Stimulated activated CD8-positive, alpha-beta memory T cell treated with anti-CD3 and anti-CD28 coated beads, Interleukin-4, amount 100 ng/mL, for 4 hours (primary cell): ENCODE measurements at places on chromosomes 1 and 21.

DNA sequence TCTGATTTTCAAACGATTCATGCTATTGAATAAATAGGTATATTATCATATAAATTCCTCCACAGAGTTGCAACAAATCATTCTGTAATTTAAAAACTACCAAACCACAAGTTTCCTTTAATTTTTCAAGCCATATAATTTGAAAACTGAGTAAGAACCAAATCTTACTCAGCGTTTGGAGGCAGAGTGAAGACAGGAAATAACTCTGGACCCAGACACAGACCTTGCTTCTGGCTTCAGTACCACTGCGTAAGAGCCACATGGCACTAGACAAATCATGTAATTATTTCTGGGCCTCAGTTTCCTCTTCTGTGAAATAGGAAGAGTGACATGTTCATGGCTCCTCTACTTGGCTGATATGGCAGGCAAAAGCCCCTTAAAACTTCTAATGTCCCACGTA is 82.4 kb downstream of the SMYD2 start:
- DNase-seq, result no peak

- DNase-seq, result no peak
Measured at GRCh38 chr1:174764191-174764590, 235.6 kb upstream of the CACYBP start.

- DNase-seq, result no peak
Measured at GRCh38 chr1:223349241-223349640, 14.7 kb downstream of the SUSD4 start.

DNA sequence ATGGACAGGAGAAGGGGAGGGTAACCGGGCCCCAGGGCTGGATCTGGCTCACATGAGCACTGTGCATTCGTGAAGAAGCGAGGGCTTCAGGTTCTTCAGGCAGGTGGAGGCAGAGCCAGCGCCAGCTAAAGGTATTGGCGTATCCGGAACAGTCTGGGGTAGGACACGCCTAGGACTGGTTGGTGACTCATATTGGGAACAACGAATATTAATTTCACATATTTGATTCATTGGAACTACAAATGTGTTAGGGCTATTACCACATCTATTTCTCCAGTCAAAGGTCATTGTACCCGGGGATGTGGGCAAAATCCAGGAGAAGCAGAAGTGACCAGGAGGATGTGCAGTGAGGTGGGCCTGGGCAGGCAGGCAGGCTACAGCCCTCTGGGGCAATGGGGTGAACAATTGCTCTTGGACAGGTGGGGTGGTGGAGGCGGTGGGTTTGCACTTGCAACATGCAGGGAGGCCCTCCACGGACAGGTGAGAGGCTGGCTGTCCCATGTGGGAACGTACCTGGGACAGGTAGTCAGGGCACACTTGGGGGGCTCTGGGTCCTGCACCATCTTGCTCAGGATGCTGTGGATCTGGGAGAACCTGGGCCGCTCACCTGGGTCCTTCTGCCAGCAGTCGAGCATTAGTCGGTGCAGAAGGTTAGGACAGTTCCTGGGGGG is 26.7 kb downstream of the CDCA8 start:
- no peak for DNase-seq

DNA sequence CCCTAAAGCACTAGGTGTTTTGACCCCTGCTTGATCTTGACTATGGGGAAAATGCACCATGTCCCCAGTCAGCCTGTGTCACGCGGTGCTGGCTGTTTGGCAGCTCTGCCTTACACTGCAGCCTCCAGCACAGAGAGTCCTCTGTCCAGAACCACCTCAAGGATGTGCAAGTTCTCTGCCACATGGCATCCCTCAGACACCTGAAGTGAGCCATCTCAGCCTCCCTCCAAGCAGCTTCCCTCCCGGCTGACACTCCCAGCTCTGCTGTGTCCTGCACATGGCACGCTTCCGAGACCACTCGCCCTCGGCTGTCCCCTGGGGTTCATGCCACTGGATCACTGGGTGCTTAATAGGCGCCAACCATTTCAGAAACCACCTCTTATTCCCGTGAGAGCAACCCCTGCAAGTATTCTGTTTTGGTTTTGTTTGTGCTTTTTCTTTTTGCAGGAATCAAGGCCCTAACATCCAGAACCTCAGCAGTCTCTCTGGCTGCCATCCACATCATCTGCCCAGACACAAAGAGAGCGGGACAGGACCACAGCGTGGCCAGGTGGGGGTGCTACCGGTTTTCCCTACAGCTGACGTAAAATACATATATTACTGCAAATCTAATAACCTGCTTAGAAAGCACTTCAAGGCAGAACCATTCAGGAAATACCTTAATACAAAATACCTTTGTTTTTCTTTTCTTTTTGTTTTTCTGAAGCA is 45.7 kb downstream of the CAPZB start:
- no peak for DNase-seq

GRCh38 chr1:39269791-39270342 is 65.4 kb downstream of the MACF1 start:
- DNase-seq, result no peak

- no peak for DNase-seq
Measured at GRCh38 chr1:193909406-193910082, 723.1 kb upstream of the B3GALT2 start.

DNA sequence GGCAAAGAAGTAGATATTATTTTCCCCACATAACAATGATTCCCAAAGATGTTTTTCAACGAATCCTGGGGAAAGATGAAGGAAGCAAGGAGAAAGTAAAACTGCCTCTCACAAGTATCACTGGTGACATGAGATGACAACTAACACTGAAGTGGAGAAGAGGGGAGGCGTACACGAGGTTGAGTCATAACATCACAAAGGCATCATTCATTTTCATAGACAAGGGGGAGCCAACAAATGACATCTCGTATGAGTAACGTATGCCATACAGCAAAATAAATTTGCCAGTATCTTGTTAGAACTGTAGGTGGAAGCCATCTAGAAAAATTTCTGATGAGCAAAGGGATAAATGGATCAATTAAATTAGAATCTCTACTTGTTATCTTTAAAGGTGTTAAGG is 56.6 kb downstream of the ATP1B1 start:
- no peak for DNase-seq

DNA sequence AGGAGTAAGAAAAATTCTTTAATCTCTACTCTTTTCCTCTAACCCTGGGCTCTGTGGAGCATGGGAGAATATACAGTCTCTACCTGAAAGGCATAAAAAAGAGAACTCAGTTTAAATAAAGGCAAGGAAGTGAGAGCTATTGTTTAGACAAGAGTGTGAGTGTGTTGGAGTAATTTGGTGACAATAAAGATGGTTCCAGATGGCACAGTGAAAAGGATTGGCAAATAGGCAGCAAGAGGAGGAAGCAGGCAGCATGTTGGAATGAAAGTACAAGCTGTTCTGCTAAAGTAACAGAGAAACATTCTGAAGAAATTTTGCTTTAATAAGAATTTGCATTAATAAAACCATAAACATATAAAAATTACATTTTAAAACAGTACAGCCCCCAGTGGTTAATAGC is 163.4 kb downstream of the DNM3 start:
- DNase-seq, result no peak

- DNase-seq, result no peak
Measured at GRCh38 chr1:178609015-178609414, 96.1 kb downstream of the TEX35 start.

- DNase-seq, result no peak
Measured at GRCh38 chr1:58574816-58575215, 2.2 kb downstream of the TACSTD2 start.

DNA sequence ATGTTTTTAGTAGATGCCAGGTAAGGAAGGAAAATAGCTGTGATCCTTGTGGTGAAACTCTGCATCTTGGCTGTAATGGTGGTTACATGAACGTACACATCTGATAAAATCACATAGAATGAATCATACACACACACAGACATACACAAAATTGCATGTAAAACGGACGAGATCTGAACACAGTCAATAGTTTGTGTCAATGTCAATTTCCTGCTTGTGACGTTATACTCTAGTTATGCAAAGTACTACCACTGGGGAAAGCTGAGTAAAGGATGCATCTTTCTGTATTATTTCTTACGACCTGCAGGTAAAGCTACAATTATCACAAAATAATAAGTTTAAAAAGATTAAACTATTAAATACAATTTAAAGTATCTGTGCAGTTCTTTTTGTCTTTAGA is 493.7 kb upstream of the ZP4 start:
- no peak for DNase-seq

DNA sequence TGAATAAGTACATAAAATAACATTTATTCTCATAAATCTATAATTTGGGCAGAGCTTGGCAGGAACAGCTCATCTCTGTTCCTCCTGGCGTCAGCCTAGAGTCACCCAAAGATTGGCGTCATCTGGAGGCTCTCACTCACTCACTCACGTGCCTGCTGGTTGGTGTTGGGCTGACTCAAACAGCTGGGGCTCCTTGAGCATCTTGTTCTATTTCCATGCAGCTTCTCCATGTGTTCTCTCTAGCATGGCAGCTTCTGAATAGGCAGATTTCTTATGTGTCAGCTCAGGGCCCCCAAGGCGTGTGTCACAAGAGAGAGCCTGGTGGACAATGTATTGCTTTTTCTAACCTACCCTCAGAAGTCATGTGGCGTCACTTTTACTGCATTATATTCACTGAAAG is 70.6 kb upstream of the RAB3GAP2 start:
- DNase-seq, result no peak

- DNase-seq, result no peak
Measured at GRCh38 chr1:26946270-26946669, 14.0 kb downstream of the KDF1 start.

- no peak for DNase-seq
Measured at GRCh38 chr1:978069-978834, 3.6 kb downstream of the PERM1 start.

- no peak for DNase-seq
Measured at GRCh38 chr1:108657356-108658080, 3.4 kb downstream of the HENMT1 start.

DNA sequence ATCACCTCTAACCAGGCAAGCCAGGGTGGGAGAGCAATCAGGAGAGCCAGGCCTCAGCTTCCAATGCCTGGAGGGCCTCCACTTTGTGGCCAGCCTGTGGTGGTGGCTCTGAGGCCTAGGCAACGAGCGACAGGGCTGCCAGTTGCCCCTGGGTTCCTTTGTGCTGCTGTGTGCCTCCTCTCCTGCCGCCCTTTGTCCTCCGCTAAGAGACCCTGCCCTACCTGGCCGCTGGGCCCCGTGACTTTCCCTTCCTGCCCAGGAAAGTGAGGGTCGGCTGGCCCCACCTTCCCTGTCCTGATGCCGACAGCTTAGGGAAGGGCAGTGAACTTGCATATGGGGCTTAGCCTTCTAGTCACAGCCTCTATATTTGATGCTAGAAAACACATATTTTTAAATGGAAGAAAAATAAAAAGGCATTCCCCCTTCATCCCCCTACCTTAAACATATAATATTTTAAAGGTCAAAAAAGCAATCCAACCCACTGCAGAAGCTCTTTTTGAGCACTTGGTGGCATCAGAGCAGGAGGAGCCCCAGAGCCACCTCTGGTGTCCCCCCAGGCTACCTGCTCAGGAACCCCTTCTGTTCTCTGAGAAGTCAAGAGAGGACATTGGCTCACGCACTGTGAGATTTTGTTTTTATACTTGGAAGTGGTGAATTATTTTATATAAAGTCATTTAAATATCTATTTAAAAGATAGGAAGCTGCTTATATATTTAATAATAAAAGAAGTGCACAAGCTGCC is 19.8 kb downstream of the CSF1 start:
- DNase-seq, result no peak

- no peak for DNase-seq
Measured at GRCh38 chr1:23273450-23274133, 56.3 kb upstream of the HTR1D start.

DNA sequence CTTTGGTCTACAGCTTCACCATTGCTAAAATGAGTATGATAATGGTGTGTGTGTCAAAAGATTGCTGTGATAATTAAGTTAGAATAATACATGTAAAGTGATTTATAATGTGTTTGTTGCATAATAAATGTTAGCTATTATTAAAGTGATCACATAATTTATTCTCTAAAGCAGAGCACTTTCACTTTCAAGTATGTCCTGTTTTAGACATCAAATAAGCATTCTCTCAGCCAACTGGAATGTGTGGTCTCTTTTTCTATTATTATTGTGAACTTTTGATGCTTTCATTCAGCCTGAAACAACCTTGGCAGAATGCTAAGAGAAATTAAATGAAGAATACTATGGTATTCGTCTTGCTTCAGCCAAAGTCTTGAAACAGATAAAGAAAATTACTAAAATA is 102.8 kb upstream of the COL11A1 start:
- no peak for DNase-seq

GRCh38 chr1:3910049-3910731 is 10.1 kb upstream of the C1orf174 start:
- no peak for DNase-seq

DNA sequence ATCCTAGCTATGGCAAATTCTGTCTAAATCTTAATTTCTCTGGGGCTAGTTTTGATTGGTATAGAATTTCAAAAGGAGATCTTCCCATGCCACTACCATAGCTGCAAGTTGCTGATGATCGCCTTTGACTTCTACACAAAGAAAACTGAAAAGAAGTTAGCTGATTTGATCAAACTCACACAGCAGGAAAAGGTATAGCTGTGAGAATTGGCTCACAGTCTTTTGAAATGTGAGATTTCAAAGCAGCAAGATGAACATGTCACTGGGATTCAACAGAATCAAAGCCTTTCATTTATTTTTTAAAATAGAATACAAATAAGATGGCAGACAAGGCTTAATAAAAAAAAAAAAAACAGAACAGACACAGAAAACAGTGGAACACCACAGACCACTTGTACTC is 7.5 kb upstream of the RGS1 start:
- no peak for DNase-seq

- DNase-seq, result no peak
Measured at GRCh38 chr1:94962409-94963265, 35.7 kb upstream of the CNN3 start.

DNA sequence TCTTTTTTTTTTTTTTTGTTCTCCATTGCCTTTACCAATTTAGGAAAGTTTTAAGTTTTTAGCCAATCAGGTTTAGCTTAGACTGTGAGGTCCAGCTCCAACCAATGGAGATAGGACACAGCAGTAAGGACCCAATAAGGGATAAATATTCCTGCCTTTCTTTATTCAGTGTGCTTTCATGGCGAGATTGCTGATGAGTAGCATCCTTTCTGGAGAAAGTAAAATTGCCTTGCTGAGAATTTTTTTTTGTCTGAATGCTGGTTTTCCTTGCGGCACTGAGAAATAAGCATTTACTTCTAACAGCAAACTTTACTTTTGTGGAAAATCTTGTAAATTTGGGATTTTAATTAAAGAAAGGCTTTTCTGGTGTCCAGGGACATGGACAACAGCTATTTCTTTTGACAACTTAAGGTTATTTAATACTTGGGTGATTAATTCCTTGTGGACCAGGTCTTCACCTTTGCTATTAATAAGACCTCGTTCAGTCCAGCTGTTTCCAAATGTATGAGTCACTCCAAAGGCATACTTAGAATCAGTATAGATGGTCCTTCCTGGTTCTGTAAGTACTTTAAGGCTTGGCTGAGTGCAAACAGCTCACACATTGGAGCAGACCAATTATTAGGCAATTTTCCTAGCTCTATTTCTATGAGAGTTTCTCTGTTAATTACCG is 54.1 kb downstream of the SERINC2 start:
- no peak for DNase-seq

- DNase-seq, result no peak
Measured at GRCh38 chr1:63912643-63913042, 138.8 kb downstream of the ROR1 start.
